Uterine smooth muscle cell (primary cell): ENCODE measurements at places on chromosomes 2 and 18. TPM values are rescaled to one million over a fixed set of nuclear protein-coding genes. Genes with fewer than 3 reads are reported as not detected.

Gene DSG3
- total RNA-seq, result under 0.01 and 0.12 TPM in 2 replicates

Gene ACMSD
- not detected in 2 replicates for total RNA-seq

Gene SLC9A4
- total RNA-seq, result not detected in 2 replicates

Gene CCDC148
- total RNA-seq, result 0.66 and 1.00 TPM in 2 replicates

Gene PARD6G
- 1.3 and 6.1 TPM in 2 replicates for total RNA-seq

Gene SERPINB11
- not detected in 2 replicates for total RNA-seq

Gene WDR35
- total RNA-seq, result 17.4 and 18.2 TPM in 2 replicates

Gene OSR1
- total RNA-seq, result 3.9 and 5.3 TPM in 2 replicates

Gene CDKL4
- total RNA-seq, result 0.75 and 0.77 TPM in 2 replicates

Gene RBMS1
- total RNA-seq, result 61.0 and 62.0 TPM in 2 replicates

Gene OR6B2
- not detected in 2 replicates for total RNA-seq

Gene RGPD8
- total RNA-seq, result 7.1 and 9.5 TPM in 2 replicates

Gene GTF2A1L
- total RNA-seq, result 0.11 and 1.6 TPM in 2 replicates

Gene KIDINS220
- 115 and 126 TPM in 2 replicates for total RNA-seq

Gene ORC2
- total RNA-seq, result 15.1 and 18.7 TPM in 2 replicates

Gene CENPA
- 7.7 and 32.9 TPM in 2 replicates for total RNA-seq

Gene NPHP1
- total RNA-seq, result 5.4 and 5.6 TPM in 2 replicates

Gene PLGLB1
- 0.22 and 0.50 TPM in 2 replicates for total RNA-seq

Gene XPO1
- 308 and 361 TPM in 2 replicates for total RNA-seq

Gene TTL
- 51.6 and 84.6 TPM in 2 replicates for total RNA-seq

Gene MARCO
- total RNA-seq, result not detected in 2 replicates

Gene CRYBA2
- total RNA-seq, result not detected in 2 replicates

Gene PLEKHH2
- total RNA-seq, result 11.7 and 20.6 TPM in 2 replicates

Gene ACADL
- 0.11 and 0.50 TPM in 2 replicates for total RNA-seq

Gene AKAIN1
- total RNA-seq, result not detected in 2 replicates

Gene MOGAT1
- not detected in 2 replicates for total RNA-seq

Gene TSN
- 51.1 and 60.4 TPM in 2 replicates for total RNA-seq

Gene PTPRN
- 9.0 and 58.1 TPM in 2 replicates for total RNA-seq

Gene UGP2
- total RNA-seq, result 114 and 127 TPM in 2 replicates

Gene KIF3C
- total RNA-seq, result 9.7 and 14.0 TPM in 2 replicates

Gene ALMS1
- total RNA-seq, result 16.6 and 18.1 TPM in 2 replicates

Gene CASP10
- total RNA-seq, result 4.5 and 6.1 TPM in 2 replicates

Gene GCG
- not detected in 2 replicates for total RNA-seq

Gene ETAA1
- 20.7 and 24.0 TPM in 2 replicates for total RNA-seq

Gene FAP
- 206 and 269 TPM in 2 replicates for total RNA-seq

Gene MATN3
- 2.8 and 2.9 TPM in 2 replicates for total RNA-seq

Gene MTIF2
- total RNA-seq, result 43.2 and 53.2 TPM in 2 replicates

Gene RIT2
- not detected in 2 replicates for total RNA-seq

Gene SULT1C3
- total RNA-seq, result not detected in 2 replicates

Gene DCC
- 2.3 and 5.1 TPM in 2 replicates for total RNA-seq

Gene SNORC
- 0.44 and 1.2 TPM in 2 replicates for total RNA-seq

Gene PLCD4
- 2.1 and 2.6 TPM in 2 replicates for total RNA-seq

Gene EML6
- total RNA-seq, result 0.62 and 1.1 TPM in 2 replicates

Gene TRIM54
- total RNA-seq, result 0.33 and 0.37 TPM in 2 replicates
